AG04450 (cell line): ENCODE measurements at places on chromosomes 6 and 20. TPM values are rescaled to one million over a fixed set of nuclear protein-coding genes. Genes with fewer than 3 reads are reported as not detected.

The PTPN1 gene
- polyA plus RNA-seq, result 49.4 and 54.7 TPM in 2 replicates

The AARS2 gene
- 5.8 and 6.2 TPM in 2 replicates for polyA plus RNA-seq

The LRRC73 gene
- polyA plus RNA-seq, result 0.14 and 0.16 TPM in 2 replicates

The MAS1 gene
- polyA plus RNA-seq, result not detected in 2 replicates

The SLC22A23 gene
- polyA plus RNA-seq, result 0.12 TPM in 1 of 2 replicates, not detected in the other

The SYCP2 gene
- polyA plus RNA-seq, result 0.24 and 0.25 TPM in 2 replicates

DNA sequence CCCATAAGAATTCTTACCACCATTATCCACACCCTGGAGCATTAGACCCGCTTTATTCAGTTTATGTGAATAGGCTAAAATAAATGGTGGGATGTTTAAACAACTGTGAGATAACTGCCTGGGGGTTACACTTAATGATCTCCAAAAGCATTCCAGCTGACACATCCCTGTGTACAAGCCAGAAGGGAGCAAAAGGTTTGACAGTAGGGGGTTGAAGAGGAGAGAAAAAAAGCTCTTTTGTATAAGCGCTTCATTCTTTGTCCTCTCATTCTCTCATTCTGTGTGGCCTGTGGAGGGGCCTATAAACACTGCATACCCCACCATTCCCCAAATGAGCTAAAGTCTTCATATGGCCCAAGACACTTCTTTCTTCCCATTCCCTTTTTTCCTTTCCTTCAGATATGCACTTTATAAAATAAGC, 30.8 kb upstream of the COL21A1 start:
- no peak for DNase-seq

DNA sequence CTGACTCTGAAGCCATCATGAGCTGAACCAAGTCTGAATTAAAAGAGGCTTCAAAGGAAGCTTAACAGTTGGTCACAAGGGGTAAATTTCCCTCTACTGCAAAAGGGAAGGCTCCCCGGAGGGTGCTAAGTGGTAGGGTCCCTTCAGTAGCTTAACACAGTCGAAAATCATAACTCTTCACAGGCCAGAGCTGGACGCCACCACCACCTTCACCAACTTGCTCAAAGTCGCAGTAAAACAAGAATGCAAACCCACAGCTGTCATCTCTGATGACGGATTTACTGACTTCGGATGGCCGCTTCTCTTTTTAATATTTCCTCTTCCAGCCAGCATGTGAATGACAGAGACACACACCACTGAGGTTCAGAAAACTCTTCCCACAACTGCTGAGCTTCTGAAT, 144.7 kb upstream of the FBXL4 start:
- no peak for DNase-seq

- no peak for DNase-seq
These were observed 33.4 kb upstream of the INSM1 start for GRCh38 chr20:20334489-20334888.

- DNase-seq, result no peak
These were observed 1.4 kb upstream of the CDK19 start for GRCh38 chr6:110816677-110817076.

GRCh38 chr6:17392978-17393891, at the start of gene CAP2:
TSS of gene CAP2 (plus strand) at chr6:17393595. CDS start at chr6:17421556, 27,961 bp downstream.
- no peak for DNase-seq

DNA sequence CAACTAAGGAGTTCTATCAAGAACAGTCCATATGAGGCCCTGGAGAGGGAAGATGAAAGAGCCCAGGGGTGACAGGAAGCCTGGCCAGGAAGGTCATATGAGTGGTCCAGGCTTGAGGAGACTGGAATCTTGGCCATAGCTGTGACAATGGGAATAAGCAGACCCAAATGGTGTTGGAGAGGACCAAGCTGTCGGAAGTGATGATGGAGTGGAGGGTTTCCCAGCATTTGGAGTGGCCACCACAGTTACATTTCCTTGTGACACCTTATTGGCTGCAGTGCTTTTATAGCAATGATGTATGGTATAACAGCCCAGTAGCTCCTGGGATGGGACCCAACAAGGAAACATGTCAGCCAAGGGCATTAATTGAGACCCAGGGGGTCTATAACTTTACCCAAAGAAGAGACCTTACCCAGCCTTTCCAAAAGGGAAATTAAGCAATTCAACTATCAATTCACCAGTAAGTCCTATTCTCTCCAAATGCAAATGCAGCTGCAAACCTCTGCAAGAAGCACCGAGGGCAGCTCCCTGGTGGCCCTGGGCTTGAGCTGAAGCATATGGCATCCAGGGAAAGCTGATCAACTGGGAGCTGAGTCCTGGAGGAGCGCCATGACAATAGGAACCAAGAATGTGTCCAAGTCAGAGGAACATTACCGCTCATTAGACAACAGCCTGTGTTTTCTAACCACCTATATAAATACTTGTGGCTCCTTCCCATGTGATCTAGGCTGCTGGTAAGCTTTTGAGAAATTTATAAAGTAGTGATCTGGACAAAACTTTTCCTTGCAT, 219.4 kb downstream of the SOD2 start:
- DNase-seq, result no peak

GRCh38 chr6:133505681-133506080, 264.5 kb downstream of the EYA4 start:
- no peak for DNase-seq

GRCh38 chr6:6002005-6002847, 4.5 kb downstream of the NRN1 start:
- no peak for DNase-seq

DNA sequence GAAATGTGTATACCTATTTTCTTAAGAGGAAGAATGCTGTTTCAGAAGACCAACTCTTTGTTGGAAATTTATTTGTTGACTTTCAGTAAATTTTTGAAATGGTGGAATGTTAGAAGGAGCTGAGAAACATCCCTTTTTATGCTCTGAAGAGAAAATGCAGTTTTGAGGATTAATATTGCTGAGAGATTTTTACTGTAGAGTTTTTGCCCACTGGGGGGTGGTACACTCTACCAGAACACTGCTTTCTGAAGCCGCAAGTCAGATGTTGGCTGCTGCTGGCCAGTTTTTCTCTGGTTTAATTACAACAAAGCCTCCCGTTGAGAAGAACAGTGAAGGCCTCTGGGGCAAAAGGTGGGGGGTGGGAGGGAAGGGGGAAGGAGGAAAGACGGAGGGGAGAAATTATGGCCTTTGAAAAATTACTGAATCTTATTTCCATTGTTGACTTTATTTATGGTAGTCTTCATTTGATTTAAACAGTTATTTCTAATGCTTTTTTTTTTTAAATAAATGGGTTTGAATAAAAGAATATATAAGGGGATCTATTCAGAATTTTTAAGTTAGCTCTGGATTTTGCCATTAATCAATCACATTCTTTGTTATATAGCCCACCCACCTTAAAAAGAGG, 3.0 kb downstream of the FLRT3 start:
- peak; percentile 15 for DNase-seq

GRCh38 chr6:129599467-129599866, 110.5 kb downstream of the ARHGAP18 start:
- no peak for DNase-seq

- DNase-seq, result no peak
These were observed 5.3 kb downstream of the NFYA start for GRCh38 chr6:41078101-41078500.

- DNase-seq, result no peak
These were observed 72.9 kb downstream of the TCP11 start for GRCh38 chr6:35068206-35068605.

DNA sequence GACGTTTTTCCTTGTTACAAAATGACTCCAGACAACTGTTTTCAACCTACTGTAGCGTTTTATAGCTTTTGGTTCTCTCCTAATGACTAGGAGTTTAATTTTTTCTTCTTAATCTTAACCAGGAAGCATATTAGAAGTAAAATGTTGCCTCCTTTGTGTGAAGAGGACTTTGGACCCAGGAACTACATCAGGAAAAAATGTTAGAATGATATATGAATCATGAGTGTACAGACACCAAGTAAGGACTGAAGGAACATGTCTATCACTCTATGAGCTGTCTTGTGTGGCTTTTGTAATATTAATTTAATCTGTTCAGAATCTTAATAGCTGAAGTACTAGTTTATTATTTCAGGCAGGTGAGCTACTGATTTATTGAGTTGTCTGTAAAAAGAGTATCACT, 71.0 kb upstream of the MARCKS start:
- no peak for DNase-seq

DNA sequence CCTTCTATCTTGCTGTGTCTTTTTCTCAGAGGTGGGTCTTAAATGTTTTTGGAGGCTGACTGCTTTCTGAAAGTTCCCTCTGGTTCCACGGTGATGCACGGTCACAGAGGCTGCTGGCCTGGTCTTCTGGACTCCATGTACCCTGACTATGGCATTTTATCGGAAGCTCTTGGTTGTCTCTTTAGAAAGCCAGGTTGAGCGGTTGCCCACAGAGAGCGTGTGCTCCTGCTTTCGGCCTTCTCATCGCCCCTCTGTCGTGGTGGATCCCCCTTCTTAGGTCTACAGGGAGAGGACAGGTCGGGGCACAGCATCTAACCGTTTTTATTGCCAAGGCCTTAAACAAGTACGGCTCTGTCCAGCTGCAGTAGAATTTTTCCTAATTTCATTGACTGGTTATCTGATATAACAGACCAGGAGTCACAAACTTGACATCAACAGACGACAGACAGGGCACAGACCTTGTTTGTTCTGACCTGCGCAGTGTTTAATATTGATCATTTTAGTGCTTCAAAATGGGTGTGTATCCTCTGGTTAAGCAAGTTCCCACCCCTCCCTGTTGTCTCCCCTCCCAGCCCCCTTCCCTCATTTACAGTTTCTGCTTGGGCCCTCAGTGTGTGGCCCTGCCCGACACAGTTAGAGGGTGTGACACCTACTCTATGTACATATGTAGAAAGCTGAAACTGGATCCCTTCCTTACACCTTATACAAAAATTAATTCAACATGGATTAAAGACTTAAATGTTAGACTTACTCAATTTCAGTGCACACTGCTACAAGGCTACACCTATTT, 24.7 kb downstream of the SYTL3 start:
- no peak for DNase-seq

GRCh38 chr6:25194172-25194678, 84.9 kb upstream of the CARMIL1 start:
- no peak for DNase-seq

- no peak for DNase-seq
These were observed 765.9 kb downstream of the BCKDHB start for GRCh38 chr6:80872199-80872950.

DNA sequence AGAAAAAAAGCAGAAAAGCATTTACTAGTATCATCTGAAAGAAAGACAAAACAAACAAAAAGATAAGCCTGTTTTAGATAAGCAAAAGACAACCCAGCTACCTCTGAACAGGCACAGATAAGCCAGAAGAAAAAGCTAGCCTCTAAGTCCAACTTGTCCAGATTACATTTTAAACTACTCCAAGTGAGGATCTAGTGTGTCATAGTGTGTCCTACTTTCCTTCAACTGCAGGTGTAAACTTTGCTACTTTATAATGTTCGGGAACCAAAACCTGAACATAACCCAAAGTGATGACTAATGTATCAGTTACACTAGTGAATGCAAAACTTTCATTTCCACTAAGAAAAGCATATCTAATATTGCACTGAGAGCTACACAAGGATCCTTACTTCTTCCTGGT, 19.5 kb downstream of the ADNP start:
- no peak for DNase-seq

GRCh38 chr6:87483929-87484328, 11.2 kb downstream of the SLC35A1 start:
- DNase-seq, result no peak

DNA sequence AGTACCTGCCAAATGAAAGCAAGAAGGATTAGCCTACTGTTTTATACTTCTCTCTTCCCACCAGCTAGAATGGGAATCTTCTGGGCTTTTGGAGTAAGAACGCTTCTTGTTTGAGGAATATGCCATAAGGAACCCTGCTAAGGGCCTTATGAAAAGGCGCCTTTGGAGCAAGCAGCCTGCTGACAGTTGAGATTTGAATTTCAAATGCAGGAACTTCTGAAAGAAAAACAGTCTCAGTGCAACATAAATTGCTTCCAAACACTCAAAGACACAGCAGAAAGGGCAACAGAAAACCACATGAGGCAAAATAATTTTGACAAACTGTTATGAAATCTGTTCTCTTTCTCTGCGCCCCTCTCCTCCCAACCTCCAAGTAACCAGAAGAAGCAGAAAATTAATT, 149.4 kb upstream of the B3GAT2 start:
- no peak for DNase-seq

GRCh38 chr6:74073999-74074398, 378.0 kb downstream of the CD109 start:
- no peak for DNase-seq
